CD4-positive, alpha-beta memory T cell (primary cell): ENCODE measurements at places on chromosomes 3 and 15. TPM values are rescaled to one million over a fixed set of nuclear protein-coding genes. Genes with fewer than 3 reads are reported as not detected.

DNA sequence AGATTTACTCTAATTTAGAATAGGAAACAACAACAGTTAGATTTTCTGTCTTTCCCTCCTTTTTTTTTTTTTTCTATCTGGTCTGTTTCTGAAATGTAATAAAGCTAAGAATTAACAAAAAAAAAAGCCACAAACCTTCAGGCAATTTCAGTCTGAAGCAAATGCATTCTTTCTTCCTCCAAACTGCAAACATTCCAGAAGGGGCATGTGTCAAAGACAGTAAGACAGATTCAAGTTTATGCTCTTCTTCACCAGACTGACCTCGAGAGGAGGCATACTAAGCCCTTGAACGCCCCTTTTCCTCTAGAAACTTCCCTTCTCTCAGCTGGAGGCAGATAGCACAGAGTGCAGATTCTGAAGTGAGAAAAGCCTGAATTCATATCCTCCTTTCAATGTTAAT, 654.6 kb upstream of the LMCD1 start:
- no peak overlapping the region for H3K4me3 ChIP-seq
- no peaks in the 10 kb centered on the region for H3K36me3 ChIP-seq
- H3K27me3 ChIP-seq = no peaks in the 10 kb centered on the region
- H3K27ac ChIP-seq = no peak overlapping the region
- no peaks in the 10 kb centered on the region for H3K4me1 ChIP-seq
- DNase-seq = no peak

DNA sequence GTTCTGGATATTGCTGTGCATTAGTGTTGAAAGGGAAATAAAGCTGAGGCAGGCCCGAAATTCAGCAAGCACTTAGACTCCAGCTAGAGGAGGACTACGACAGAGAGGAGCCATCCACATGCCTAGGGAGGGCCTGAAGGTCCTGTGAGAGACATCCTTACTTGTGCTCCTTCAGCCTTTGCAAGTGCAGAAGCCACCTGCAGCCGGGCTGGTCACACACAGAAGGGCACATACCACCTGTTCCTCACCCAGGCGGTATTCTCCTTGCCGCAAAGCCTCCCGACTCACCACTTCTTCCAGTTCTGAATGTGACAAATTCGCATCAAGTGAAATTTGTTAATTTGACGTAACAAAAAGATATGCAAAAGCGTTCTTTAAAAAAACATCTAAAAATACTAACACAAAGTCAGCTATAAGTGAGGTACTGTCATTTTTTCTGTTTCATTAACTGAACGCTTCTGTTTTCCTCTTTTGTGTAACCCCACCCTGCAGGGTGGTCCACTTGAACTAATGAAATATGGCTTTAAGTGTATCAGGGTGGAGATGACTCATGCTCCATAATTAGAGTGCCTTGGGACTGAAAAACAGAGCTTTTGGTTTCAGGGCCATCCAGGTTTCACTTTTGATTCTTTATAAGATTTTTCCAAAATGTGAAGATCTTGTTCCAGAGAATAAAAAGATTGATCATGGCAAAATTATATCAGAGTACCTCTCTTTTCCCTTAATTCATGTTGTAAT, 467.9 kb upstream of the ATP11B start:
- no peaks in the 10 kb centered on the region for H3K36me3 ChIP-seq
- H3K4me1 ChIP-seq = no peaks in the 10 kb centered on the region
- no peak for DNase-seq
- no peak overlapping the region for H3K27ac ChIP-seq
- H3K27me3 ChIP-seq = no peaks in the 10 kb centered on the region

DNA sequence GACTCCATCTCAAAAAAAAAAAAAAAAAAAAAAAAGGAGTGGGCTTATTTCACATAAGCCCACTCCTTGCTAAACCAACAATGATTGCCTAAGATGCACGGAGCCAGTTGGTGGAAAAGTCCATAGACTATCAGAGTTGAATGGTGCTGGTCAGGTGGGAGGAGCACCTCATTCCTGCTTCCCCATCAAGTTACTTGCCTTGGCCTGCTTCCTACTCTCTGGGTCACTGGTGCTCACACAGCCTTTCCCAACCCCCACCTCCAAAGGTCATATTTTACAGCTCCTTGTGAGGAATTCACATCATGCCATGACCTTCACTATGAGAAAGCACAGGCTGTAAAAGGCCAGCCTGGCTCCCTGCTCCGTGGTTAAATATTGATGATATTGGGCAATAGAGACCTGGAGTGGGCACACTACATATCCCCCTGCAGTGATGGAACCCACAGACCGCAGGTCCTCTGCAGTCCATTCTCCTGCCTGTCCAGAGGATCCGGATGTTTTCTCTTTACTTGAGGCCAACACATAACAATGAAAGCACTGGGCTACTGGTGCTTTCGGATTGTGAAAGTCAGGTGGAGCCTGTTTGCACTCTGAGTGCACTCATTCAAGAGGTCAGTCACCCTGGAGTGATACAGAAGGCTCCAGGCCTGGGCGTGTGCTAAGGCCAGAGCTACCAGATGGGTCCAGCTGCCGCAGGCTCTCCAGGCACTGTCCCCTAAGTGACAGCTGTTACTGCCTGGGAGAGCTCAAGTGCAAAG, at the start of gene SLC51B:
Gene SLC51B (plus strand): TSS at position 664 of the 758 bp plus-strand sequence. CDS start 4,618 bp downstream, outside the sequence.
- peaks cover 10% of the 10 kb centered on the region for H3K4me1 ChIP-seq
- no peak for DNase-seq
- H3K36me3 ChIP-seq = no peaks in the 10 kb centered on the region
- H3K27ac ChIP-seq = no peak within 1 kb of the TSS
- H3K4me3 ChIP-seq = no peak within 1 kb of the TSS
- no peaks in the 10 kb centered on the region for H3K27me3 ChIP-seq

DNA sequence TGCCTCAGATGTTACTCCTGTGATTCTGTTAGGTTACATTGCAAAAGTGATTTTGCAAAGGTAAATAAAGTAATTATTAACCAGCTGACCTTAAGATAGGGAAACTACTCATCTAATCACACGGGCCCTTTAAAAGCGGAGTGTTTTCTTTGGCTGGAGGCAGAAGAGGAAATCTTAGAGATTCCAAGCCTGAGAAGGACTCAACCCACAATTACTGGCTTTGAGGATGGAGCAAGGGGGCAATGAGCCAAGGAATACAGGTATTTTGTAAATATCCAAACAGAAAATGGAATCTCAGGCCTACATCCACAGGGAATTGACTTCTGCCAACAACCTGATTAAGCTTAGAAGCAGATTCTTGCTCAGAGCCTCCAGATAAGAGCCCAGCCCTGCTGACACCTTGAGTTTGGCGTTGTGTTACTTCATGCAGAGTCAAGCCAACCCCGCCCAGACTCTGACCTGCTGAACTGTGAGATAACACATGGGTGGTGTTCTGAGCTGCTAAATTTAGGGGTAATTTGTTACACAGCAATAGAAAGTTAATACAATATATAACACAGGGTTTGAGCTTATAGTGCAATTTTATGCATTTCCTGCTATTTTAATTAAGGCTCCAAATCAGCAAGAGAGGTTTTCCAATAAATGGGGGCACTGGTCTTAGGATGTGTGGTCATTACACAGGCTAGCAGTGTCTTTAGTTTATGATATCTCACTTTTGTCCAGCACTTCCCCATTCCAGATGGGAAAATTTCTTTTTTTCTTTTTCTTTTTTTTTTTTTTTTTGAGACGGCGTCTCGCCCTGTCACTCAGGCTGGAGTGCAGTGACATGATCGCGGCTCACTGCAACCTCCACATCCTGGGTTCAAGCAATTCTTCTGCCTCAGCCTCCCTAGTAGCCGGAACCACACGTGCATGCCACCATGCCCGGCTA, 19.5 kb downstream of the NFKBIZ start:
- no peaks in the 10 kb centered on the region for H3K36me3 ChIP-seq
- H3K27me3 ChIP-seq = no peaks in the 10 kb centered on the region
- no peak overlapping the region for H3K27ac ChIP-seq
- DNase-seq = no peak
- H3K4me1 ChIP-seq = no peaks in the 10 kb centered on the region

DNA sequence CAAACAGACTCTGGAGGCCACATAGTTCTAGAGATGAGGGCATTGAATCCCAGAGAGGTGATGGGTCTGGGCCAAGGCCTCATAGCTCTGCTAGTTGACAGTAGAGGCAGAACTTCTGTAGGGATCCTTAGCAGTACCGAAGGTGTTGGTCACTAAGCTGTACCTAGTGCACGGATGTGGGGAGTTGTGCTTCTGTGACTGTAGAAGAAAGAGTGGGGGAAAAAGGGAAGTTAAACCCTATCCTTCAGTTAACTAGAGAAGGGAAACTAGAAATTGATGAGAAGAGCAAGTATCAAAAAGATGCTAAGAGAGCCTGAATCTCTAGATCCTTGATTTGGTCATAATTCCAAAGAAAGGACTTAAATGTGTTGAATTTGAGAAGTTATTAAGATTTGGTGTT, 186.7 kb downstream of the NFKBIZ start:
- no peaks in the 10 kb centered on the region for H3K27me3 ChIP-seq
- no peaks in the 10 kb centered on the region for H3K4me1 ChIP-seq
- DNase-seq = no peak
- no peak overlapping the region for H3K27ac ChIP-seq
- no peaks in the 10 kb centered on the region for H3K36me3 ChIP-seq
- H3K4me3 ChIP-seq = no peak overlapping the region

DNA sequence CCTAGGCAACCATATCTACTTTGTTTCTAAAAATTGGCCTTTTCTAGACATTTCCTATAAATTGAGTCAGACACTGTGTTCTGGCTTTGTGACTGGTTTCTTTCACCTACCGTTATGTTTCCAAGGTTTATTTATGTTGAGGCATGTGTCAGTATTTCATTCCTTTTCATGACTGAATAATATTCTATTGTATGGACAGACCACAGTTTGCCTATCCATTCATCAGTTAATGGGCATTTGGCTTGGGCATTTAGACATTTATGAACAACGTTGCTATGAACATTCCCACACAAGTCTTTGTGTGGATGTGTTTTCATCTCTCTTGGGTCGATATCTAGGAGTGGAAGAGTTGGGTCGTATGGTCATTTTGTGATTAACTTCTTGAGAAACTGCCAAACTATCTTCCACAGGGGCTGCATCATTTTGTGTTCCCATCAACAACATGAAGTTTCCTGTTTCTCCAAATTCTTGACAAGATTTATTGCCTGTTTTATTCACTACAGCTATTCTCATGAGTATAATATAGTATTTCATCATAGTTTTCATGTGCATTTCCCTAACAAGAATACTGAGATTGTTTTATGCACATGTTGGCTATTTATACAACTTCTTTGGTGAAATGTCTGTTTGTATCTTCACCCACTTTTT, 3.5 kb upstream of the EFCC1 start:
- H3K27ac ChIP-seq = no peak overlapping the region
- H3K4me1 ChIP-seq = peaks cover 29% of the 10 kb centered on the region
- H3K27me3 ChIP-seq = peaks cover 16% of the 10 kb centered on the region
- no peak overlapping the region for H3K4me3 ChIP-seq

GRCh38 chr3:16512435-16513140, 911 bp downstream of the RFTN1 start:
- peaks cover 79% of the 10 kb centered on the region for H3K4me1 ChIP-seq
- H3K36me3 ChIP-seq = no peaks in the 10 kb centered on the region
- peak overlapping the region; percentile 70 for H3K4me3 ChIP-seq
- H3K27ac ChIP-seq = peak overlapping the region; percentile 73
- H3K27me3 ChIP-seq = no peaks in the 10 kb centered on the region

- no peaks in the 10 kb centered on the region for H3K36me3 ChIP-seq
- DNase-seq = no peak
- H3K4me1 ChIP-seq = no peaks in the 10 kb centered on the region
- H3K27ac ChIP-seq = no peak overlapping the region
- no peaks in the 10 kb centered on the region for H3K27me3 ChIP-seq
Measured at GRCh38 chr3:103949693-103950092, 1417.0 kb upstream of the ALCAM start.

GRCh38 chr3:139120086-139121056, 75.7 kb upstream of the PRR23C start:
- H3K27ac ChIP-seq = no peak overlapping the region
- no peaks in the 10 kb centered on the region for H3K36me3 ChIP-seq
- H3K4me1 ChIP-seq = no peaks in the 10 kb centered on the region
- no peak overlapping the region for H3K4me3 ChIP-seq

DNA sequence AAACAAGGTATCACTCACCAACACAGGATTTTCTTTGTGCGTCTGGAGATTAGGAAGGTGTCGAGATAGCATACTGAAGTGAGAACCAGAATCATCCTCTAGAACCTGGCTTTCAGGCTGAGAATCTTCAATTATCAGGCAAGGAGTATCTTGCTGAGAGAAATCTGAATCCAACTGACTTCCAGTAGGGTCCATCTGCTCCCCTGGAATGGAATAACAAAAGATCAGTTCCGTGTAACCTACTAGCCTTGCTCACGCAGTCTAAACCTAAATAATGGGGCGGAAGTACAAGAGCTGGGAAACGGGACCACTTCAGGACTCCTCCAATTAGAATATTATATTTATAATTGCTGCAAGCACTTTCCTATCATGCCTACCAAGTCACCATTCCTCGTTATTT, 690 bp downstream of the TP53BP1 start:
- H3K4me3 ChIP-seq = peak overlapping the region; percentile 90
- peak overlapping the region; percentile 93 for H3K27ac ChIP-seq
- no peaks in the 10 kb centered on the region for H3K36me3 ChIP-seq
- DNase-seq = no peak

DNA sequence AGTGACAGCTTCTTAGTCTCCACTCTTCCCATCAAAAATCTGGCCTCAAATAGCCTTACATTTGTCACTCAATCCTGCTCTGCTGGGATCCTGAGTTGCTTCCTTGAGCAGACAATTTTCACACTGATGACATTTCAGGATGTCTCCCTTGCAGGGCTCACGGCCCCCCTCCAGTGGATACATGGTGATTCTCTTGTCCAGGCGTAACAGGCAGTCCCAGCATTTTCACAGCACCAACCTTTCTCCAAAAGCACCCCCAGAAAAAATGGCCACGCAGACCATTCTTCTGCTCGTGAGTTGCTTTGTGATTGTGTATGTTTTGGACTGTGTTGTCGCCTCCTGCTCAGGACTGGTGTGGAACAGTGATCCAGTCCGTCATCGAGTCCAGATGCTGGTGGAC, 47.4 kb upstream of the WNT7A start:
- no peaks in the 10 kb centered on the region for H3K4me1 ChIP-seq
- H3K27ac ChIP-seq = no peak overlapping the region
- no peak overlapping the region for H3K4me3 ChIP-seq
- H3K36me3 ChIP-seq = no peaks in the 10 kb centered on the region
- no peaks in the 10 kb centered on the region for H3K27me3 ChIP-seq
- no peak for DNase-seq

DNA sequence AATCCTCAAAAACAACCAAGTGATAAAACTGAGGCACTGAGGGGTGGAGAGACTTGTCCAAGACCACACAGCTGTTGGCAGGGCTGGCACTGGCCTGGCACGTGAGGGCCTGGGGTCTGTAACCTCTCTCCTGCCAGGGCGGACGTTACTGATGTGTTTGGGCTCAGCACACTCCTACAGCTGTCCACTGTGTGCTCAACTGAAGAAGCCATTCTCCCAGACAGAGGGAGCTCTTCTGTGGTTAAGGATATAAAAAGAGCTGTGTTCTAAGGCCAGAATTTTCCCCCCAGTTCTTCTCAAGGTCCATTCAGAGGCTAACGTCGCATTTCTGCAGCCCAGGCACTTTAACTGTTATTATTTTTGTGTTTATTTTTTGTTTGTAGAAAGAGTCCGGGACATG, 429.0 kb upstream of the ATP11B start:
- H3K27me3 ChIP-seq = no peaks in the 10 kb centered on the region
- H3K4me3 ChIP-seq = no peak overlapping the region
- no peaks in the 10 kb centered on the region for H3K4me1 ChIP-seq
- no peak overlapping the region for H3K27ac ChIP-seq
- no peak for DNase-seq

Gene SMCO1
- total RNA-seq = not detected

Gene GPR160
- total RNA-seq = 13.1 TPM

Gene NOX5
- total RNA-seq = 0.08 TPM

Gene C2CD4A
- 0.11 TPM for total RNA-seq

Gene CPNE9
- total RNA-seq = 0.58 TPM
